ENCODE measurements at places on chromosomes 16 and 17.

DNA sequence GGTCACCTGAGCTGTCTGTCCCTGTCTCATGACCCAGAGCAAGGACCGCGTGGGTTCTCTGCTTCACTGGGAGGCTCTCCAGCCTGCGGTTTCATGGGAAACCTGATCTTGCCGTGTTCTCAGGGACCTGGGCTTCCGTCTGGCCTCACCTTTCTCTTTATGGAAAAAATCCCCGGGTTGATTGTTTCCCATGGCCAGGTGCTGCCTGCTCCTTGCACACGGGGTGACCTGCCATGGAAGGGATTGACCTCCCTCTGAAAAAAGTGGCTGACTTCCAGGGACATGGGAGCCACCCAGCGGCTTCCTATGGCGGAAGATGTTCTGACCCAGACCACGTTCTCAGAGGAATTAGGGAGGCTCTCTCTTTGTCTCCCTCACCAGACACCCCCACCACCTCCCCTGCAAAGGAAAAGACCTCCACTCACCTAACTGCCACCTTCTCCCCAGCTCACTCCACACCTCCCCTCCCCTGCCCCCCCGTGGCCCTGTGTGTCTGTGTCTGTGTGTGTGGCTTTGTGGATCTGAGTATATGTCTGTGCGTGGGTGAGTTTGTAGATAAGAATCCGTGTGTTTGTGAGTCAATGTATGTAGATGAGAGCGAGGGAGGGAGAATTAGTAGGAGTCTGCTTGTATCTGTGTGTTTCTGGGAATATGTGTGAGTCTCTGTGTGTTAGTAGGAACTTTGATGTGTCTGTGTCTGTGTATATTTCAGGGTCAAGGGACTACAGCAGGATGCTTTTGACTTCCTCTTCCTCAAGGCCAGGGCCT, 154.6 kb downstream of the NTN1 start:
- no peak for DNase-seq

DNA sequence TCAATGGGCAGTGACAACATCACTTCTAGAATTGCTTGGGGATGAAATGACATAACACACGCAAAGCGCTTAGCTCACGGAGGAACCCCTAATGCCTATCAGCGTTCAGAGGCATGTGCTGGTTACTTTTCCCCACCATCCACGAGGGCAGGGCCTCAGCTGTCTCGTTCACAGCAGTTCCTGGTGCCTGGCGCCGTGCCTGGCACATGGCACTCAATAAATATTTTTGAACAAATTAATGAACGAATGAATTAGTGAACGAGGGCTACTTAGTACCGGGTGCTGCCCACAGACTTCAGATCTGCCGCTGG, 14.1 kb upstream of the CIBAR2 start:
- no peak for DNase-seq

GRCh38 chr16:83842756-83843507, 35.2 kb downstream of the HSBP1 start:
- no peak for DNase-seq

DNA sequence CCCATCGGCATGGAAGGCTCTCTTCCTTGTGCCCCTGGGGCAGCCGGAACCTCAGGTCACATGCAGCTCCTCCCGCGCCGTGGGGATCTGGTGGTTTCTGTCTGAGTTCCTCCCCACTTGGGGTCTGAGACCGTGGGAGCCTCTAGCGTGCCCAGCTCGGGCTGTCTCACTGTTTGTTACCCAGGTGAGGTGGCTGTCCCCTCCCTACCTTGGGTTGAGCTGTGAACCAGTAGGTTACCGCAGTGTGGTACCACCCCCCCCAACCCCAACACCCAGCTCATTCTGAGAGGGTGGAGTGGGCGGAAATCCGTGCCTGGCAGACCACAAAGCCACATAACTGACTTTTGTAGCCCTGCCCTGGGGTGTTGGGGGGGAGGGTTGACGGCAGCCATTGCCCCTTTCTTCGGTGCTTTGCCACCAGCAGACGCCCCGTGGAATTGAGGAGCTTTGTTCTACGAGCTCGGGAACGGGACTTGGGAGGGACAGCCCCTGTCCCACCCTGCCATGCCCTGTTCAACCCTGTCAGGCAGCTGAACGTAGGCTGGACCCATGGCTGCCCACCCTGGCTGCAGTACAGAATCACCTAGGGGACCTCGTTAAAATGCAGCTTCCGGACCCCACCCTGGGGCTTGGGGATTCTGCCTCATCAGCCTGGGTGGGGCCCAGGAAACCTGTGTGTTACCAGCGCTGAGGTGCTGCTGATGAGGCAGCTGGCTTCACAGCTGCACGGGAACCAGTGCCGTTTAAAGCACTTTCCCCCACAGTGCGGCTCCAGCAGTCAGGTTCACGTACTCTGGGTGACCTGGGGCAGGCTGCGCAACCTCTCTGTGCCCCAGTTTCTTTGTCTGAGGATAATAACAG, 18.5 kb downstream of the RAP1GAP2 start:
- DNase-seq, result no peak

- DNase-seq, result peak; percentile 8
Measured at GRCh38 chr16:55713103-55713502, 57.3 kb downstream of the SLC6A2 start.

GRCh38 chr16:86287664-86288201, 222.6 kb upstream of the FOXF1 start:
- DNase-seq, result no peak

GRCh38 chr16:78461496-78462287, 362.2 kb downstream of the WWOX start:
- peak; percentile 72 for DNase-seq

DNA sequence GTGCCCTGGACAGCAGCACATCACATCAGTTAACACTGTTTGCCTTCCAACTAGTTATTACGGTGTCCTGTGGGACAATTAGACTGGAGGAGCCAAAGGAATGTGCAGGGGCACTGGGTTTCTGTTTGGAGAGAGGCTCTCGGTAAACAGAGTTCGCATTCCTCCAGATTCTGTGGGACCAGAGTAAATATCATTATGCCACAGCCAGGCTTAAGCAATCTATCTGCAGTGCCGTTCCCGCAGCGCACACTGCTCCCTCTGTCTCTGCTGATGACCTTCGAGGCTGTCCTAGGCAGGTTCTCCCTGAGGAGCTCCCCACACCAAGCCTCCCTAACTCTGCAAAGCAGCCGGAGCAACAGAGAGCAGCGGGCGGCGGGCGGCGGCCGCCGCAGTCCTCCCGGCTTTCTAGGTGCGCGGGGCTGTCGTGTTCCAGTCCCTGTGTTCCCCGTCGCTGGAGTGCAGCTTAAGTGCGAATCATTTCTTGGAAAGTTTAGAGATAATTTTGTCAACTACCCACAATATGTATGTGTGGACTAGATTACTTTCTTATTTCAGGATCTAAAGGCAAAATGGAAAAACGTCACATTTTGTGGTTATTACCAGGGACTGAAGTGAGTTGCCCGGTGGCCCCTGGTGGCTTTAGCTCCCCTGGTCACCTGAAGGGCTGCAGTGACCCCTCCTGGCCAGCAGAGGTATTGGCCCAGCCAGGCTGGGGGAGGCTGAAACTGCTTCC, 43.3 kb downstream of the PGS1 start:
- DNase-seq, result peak; percentile 75

- DNase-seq, result no peak
Measured at GRCh38 chr16:66872559-66872942, 7.8 kb upstream of the PDP2 start.
